NCI-H2171 treated with DMSO at 0.1 percent for 48 hours (cell line): ENCODE measurements at places on chromosomes 11 and 22.

- peak; percentile 0 for DNase-seq
Observed at GRCh38 chr11:2305140-2305778, 3.4 kb downstream of the TSPAN32 start.

DNA sequence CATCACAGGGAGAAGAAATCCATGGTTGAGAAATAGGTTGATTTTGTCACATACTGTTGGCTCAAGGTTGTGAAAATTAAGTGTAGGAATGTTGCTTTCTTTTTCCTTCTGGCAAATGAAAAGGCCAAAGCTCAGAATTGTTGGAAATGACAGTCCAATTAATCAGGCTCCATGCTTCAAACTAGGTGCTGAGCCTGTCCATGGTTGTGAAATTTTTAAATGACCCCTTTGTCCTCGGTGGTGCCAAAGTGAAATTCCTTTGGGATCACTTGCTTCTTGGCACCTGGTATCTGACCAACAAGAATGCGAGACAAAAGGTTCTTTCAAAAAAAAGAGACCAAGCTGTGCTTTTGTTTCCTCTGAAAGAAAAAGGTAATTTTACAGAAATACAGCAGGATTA is 451.9 kb downstream of the ETS1 start:
- DNase-seq = no peak

GRCh38 chr11:126990716-126991480 is 9.7 kb downstream of the KIRREL3 start:
- DNase-seq = no peak

DNA sequence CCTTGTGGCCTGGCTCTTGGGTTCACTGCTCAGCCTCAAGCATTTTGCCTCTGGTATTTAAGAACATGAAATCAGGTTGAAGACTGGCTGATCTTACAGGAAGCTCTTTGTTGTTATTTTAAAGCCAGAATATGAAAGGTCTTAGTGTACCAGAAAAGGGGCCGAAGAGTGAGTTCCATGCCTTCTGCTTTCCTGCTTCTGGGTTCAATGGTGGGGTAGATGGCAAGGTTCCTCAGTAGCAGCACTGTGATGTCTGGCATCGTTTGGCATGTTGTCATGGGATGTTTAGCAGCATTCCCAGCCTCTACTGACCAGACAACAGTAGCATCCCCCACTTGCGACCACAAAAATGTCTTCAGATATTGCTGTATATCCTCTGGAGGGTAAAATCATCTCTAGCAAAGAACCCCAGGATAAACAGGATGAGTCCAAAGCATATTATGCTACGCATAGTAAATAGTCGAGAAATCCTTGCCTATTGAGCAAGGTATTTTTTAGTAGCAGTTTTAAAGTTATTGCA is 2.4 kb downstream of the VPS26B start:
- DNase-seq = no peak

- no peak for DNase-seq
Observed at GRCh38 chr11:37407461-37407860, 809.4 kb upstream of the RAG2 start.

GRCh38 chr22:23053051-23053707 is 17.1 kb upstream of the GNAZ start:
- DNase-seq = no peak

DNA sequence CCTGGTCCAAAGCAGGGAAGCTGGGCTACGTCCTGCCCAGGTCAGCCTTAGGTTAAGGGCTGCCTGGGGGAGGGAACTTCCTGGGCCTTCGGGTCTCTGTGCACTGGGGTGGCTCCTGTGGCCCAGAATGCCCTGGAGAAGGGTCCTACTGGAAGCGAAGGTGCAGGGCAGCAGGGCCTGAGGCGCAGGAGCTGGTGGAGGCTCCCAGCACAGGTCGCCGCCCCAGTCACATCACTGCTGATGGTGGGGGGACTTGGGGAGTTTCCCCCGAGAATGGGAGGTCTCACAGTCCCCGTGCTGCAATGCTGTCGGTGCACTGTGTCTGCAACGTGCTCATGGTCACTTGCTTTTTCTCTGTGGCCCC is 815 bp upstream of the SMIM38 start:
- no peak for DNase-seq

DNA sequence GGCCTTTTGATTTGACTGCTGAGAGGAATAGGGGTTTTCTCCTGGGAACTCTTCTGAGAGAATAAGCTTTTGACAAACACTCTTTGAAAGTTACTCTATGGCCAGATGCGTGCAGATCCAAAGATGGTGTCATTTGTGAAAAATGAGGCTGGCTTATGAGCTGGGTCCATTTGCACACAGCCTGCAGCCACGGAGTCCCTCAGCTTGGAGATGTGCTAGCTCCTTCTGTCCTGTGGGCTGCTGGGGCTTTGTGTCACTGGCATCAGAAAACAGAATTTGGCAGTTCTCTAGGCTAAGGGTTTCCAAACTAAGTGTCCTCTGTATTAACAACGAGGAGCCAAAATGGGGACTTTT is 702.4 kb downstream of the NTM start:
- no peak for DNase-seq

DNA sequence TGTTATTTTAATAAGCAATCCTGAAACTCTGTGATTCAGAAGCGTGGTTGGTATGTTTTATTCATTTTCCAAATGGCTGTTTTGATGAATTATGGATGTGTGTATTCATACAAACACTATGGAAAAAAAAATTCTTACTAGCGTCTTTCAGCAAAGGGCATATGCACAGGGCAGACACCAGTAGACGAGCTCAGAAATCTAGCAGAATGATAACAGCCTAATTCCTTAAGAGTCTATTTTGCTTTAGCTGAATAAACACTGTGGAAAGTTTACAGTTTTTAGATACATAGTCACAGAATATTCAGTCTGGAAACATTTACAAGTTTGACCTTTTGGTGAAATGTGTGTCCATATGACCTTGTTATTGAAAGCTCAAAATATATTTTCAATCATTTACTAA is 418.8 kb upstream of the LUZP2 start:
- no peak for DNase-seq

GRCh38 chr22:25100402-25100801 is 99.3 kb upstream of the CRYBB3 start:
- DNase-seq = no peak

GRCh38 chr11:284105-285020 is 4.6 kb upstream of the PGGHG start:
- DNase-seq = no peak

DNA sequence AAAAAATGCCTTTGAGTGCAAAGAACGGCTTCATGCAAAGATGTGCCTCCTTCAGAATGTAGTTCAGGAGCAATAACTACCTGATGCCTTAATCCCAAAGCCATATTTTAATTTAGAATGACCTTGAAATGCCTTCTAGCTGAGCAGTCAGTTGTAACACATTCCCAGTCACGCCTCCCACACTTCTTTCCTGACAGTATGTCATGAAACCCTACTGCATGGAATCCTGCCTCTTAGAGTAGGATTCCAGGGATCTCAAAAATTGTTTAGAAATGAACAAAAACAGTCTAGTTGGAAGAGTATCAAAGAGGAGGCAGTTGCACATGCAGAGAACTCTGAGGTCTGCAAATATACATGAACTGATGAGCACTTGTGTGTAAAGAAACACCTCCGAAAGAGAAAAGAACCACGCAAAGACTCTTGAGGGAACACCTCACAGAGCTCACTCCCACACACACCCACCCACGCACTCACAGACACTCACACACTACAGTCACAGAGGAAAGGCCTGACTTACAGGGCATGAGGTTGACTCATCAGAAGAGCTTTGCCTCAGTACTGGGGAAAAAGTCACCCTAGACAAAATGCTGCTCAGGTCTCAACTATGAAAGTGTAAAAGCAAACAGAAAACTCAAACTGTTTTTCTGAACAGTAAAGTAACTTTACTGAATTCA is 77.4 kb downstream of the GGTLC2 start:
- no peak for DNase-seq

DNA sequence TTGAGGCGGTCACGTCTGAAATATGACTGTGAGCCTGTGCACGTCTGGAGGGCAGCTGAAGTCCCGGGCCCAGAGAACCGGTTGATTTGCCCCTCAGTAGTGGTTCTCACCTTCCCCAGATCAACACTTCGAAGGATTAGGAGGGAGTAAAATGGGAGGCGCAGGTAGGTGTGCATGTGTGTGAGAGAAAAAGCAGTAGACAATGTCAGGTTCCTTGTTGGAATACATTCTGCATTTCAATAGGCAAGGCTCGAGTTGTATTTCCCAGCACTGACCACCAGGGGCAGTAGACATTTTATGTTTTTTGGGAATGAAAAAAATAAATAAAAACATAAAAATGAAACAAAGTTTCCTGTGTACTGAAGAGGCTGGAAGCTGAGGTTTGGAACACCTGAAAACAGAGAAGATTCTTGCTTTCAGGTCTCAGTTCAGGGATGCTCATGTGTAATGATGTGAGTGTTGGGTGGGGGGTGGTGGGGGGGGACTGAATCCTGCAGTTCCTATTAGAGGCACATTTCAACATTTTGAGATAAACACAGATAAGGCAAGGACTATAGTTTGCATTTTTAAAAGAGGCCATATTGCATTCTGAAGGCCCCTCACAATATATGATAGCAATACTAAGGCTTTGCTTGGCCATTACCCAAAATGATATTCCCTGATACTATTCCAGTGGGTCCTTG is 333.9 kb downstream of the CADM1 start:
- peak; percentile 50 for DNase-seq

- no peak for DNase-seq
Observed at GRCh38 chr11:117610901-117611300, 186.1 kb downstream of the DSCAML1 start.

- DNase-seq = no peak
Observed at GRCh38 chr11:6538456-6538855, 41.4 kb downstream of the DNHD1 start.

DNA sequence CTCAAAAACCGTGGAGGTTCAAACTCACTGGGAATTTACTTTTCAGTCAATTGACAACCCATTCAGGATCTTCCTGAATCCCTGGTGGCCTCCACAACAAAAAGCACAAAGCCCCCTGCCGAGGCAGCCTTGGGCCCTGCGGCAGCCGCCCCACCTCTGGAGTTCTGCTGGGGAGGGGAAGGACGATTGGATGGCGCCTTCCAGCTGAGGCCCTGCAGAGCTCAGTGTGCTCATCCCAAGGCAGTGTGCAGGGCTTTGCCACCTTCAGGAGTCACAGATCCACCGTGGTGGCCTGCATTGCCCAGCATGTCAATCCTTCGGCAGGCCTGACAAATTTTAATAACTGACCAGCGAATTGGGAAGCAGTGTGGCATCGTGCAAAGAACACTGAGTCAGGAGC is 7.4 kb downstream of the ZFTA start:
- no peak for DNase-seq

GRCh38 chr11:63532117-63532516 is 4.5 kb upstream of the PLAAT4 start:
- DNase-seq = no peak

GRCh38 chr11:128273736-128274135 is 313.6 kb downstream of the ETS1 start:
- no peak for DNase-seq

DNA sequence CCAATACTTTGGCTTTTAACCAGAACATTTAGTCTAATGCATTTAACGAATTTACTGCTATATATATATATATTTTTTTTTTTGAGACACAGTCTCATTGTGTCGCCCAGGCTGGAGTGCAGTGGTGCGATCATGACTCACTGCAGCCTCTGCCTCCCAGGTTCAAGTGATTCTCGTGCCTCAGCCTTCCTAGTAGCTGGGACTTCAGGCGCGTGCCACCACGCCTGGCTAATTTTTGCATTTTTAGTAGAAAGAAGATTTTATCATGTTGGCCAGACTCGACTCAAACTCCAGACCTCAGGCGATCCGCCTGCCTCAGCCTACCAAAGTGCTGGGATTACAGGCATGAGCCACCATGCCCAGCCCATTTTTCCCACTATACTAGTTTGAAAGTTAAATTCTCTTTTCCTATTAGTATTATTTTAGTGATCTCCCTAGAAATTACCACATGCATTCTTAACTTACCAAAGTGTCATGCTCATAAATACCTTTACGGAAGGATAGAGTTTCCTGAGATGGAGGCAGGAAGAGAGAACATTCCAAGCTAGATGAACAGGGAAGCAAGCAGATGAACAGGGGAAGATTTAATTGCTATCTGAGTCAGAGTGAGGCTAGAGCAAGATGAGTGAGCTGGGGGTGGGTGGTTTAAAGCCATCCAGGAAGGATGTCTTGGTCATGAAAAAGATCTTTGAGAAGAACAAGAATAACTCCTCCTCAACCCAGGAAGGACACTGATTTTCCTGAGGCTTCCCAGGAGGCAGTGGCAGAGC is 4.4 kb upstream of the PGAP2 start:
- no peak for DNase-seq

- no peak for DNase-seq
Observed at GRCh38 chr22:17130199-17130598, 9.0 kb upstream of the TMEM121B start.

DNA sequence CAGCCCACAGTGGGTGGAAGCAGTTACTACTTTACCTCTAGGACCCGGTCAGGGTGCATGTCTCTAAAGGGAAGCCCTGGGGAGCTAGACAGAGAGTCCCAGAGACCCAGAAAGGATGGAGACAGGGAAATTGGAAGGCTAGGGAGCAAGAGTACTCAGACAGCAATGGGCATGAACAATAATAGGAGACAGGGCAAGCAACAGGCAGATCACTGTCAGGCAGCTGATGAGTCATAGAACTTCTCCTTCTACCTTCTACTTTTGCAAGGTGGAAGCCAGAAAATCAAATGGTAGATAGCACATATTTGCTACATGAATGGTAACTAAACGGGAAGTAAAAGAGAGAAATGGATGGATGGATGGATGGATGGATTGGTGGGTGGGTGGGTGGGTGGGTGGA is 19.6 kb downstream of the CD5 start:
- DNase-seq = no peak

- no peak for DNase-seq
Observed at GRCh38 chr11:120652705-120653335, 141.3 kb downstream of the GRIK4 start.

DNA sequence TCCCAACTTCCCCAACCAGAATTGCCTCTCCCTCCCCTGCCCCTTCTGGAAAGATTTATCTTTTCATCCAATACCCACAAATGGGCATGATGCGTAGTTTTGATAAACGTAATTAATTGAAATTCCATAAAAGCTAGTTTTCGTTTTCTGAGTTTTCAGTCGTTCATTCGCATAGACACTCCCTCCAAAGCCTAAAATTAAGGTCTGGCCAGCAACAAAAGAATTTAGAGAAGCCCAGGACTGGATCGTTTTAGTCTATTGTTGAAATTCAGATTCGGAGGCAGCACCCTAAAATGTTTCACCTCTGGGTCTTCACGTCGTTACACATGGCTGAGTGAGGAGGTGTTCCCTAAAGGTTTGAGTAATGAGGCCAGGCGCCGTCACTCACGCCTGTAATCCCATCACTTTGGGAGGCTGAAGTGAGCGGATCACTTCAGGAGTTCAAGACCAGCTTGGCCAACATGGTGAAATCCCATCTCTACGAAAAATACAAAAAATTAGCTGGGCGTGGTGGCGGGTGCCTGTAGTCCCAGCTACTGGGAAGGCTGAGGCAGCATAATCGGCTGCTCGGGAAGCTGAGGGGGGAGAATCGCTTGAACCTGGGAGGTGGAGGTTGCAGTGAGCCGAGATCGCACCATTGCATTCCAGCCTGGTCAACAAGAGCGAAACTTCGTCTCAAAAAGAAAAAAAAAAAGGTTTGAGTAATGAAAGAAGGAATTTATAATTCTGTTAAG is 589 bp upstream of the NDUFC2 start:
- DNase-seq = no peak

GRCh38 chr22:36175892-36176291 is 15.3 kb upstream of the APOL3 start:
- no peak for DNase-seq

GRCh38 chr22:48651981-48652538 is 1175.6 kb downstream of the BRD1 start:
- DNase-seq = no peak
